SK-N-SH treated with all-trans-retinoic acid at 6 μM for 48 hours (cell line): ENCODE measurements at places on chromosomes 5 and 9.

GRCh38 chr9:87269296-87270176 lies 228.1 kb upstream of the DAPK1 start:
- ATAC-seq = peak; percentile 24

GRCh38 chr5:78624011-78624541 lies 24.5 kb downstream of the LHFPL2 start:
- peak; percentile 50 for ATAC-seq

DNA sequence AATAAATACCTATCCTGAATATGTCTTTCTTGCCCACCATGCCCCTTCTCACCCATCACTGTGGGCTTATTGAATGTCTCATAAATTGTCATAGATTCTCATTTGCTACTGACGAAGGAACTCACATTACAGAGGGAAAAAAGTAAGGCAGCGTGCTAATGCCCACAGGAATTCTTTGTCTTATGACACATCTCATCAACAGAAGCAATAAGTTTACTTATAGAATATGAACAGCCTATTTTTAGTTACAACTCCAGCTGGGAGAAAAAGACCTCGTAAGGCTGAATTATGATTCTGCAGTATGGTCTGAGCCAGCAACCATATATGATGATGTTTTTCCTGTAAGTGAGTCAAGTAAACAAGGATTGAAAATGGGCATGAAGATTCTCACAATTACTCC lies 22.4 kb upstream of the ATG10 start:
- ATAC-seq = no peak

DNA sequence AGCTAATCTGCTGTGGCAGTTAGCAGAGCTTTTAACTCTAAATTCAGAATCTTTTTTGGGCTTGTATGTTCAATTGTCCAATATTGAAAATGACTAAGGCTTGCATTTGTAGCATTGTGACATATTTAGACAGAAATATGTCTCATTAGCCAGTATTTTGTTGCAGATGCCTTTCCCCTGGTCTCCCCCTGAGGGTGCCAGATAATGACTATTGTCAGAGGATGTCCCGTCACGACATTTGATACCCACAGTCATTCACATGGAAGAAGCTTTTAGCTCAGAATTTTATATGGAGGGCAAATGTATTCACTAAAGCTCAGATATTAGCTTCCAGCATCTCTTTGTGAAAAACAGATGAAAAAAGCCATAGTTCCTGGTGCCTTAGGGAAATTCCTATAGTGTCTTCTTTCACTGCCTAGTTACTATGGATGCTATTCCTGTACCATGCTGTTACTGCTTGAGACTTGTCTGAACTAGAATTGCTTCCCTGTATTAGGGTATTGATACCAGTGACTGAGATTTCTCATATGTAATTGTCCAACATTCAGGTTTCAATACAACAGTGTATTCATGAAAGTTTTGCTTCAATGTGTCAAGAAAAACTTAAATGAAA lies 96.2 kb downstream of the CCDC192 start:
- no peak for ATAC-seq

- no peak for ATAC-seq
Observed at GRCh38 chr9:91465420-91465819, 41.8 kb upstream of the NFIL3 start.
